ENCODE measurements at places on chromosomes 16 and 17.

DNA sequence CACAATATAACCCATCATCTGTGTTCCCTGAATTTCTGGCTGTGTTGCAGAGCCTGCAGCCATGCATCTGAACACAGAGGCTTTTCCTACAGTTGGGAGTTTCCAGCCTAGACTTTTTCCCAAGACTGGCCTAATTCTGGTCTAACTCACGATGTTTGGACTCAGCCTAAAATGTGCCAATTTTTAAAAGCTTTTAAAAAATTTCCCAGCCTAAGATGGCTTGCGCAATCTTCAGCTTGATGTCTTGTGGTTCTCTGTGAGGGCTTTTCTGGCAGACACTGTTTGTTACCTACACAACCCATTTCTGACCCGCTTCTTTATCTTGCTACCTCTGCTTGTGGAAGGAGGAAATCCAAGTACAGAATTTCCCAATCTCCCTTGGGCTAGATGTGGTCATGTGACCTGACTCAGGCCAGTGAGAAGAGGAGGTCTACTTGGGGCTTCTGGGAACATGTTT, 72.7 kb upstream of the GAS7 start:
- no peak for DNase-seq

- DNase-seq = peak; percentile 51
Measured at GRCh38 chr17:62478424-62478879, at the start of gene TLK2. Gene TLK2 (plus strand): TSS chr17:62478825. CDS start chr17:62481126, 2,301 bp downstream.

DNA sequence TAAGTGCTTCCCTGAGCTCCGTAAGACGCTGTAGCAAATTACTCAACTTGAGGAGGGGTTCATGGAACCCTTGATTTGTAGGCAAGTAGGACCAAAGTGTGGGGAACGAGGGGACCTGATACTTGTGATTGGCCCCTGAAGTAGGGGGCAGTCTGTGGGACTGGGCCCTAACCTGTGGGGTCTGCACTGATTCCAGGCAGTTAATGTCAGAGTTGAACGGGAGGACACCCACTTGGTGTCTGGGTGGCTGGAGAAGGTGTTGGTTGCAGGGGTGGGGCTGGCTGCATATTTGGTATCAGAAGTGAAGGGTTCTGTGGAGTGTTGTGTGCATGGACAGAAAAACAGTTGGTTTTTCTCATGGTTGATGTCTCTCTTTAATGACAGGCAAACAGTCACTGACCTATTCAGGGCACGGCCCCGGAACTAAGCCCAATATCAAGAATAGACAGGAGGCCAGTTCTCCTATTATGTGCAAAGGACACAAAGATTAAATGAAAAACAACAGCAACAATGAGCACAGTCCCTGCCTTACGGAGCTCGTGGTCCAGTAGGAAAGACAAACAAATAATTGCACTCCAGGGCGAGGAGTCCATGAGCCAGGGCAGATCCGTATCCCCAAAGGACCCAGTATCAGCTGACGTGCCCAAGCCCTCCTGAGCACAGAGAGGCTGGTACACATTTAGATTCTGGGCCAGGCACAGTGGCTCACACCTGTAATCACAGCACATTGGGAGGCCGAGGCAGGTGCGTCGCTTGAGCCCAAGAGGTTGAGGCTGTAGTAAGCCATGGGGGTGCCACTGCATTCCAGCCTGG, 19.2 kb downstream of the MXRA7 start:
- no peak for DNase-seq

DNA sequence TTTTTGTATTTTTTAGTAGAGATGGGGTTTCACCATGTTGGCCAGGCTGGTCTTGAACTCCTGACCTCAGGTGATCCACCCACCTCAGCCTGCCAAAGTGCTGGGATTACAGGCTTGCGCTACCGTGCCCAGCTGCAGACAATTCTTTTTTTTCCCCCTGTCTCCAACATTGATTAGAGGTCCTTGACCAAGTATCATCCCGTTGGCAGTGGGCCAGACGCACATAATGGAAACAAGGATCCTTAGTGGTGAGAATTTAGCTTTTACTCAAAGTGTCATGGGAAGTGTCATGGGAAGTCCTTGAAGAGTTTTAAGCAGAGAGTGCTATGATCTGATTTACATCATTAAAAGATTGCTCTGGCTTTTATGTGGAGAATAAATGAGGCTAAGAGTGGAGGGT, 2.1 kb upstream of the FBXO47 start:
- no peak for DNase-seq

DNA sequence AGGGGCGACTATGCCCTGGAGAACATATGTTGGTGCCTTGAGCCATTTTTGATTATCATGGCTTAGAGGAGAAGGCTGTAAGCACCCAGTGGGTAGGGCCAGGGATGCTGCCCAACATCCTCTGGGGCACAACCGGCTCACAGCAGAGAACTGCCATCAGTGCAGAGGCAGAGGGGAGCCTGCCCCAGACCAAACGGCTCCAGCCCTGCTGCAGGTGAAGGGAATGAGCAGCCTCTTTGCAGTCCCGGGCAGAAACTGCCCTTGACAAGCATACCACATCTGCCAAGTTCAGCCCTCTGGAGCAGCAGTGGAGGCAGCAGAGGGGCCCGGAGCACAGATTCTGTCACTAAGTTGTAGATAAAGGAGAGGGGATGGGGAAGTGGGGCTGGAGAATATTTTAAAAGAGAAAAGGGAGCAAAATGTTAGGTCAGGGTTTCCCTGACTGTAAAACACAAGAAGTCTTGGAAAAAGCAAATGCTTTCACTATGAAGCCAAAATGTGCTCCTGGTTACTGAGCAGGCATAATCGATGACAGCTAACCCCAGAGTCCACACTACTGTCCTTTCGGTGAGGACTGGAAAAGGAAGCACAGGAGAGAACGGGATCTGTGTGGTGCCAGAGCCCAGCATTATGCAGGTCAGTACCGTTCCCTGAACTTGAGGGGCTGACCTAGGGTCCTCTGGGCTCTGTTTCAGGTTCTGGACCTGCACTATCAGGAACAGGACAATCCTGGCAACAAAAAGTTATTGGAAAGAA, 72.0 kb downstream of the CREBBP start:
- DNase-seq = no peak

- DNase-seq = no peak
Measured at GRCh38 chr17:57447990-57448758, 191.9 kb downstream of the MSI2 start.
